Gastroesophageal sphincter (tissue), 4 donors: ENCODE measurements at places on chromosomes 6 and 20. TPM values are rescaled to one million over a fixed set of nuclear protein-coding genes. Genes with fewer than 3 reads are reported as not detected.

- H3K4me1 ChIP-seq, result no peaks in the 10 kb centered on the region
- no peak for ATAC-seq
- H3K36me3 ChIP-seq, result no peaks in the 10 kb centered on the region
Measured at GRCh38 chr6:39428816-39429215, 106.3 kb upstream of the KCNK16 start.

GRCh38 chr6:92196325-92196724, 1223.0 kb downstream of the EPHA7 start:
- no peak for ATAC-seq
- H3K4me3 ChIP-seq, result no peak overlapping the region
- H3K27me3 ChIP-seq, result no peaks in the 10 kb centered on the region
- H3K27ac ChIP-seq, result no peak overlapping the region
- no peaks in the 10 kb centered on the region for H3K36me3 ChIP-seq
- H3K4me1 ChIP-seq, result no peaks in the 10 kb centered on the region

The CDH26 gene
- total RNA-seq, result 0.93 TPM

- peaks cover 22% of the 10 kb centered on the region for H3K36me3 ChIP-seq
- H3K27me3 ChIP-seq, result no peaks in the 10 kb centered on the region
- peak overlapping the region; percentile 85 for H3K4me3 ChIP-seq
- peaks cover 20% of the 10 kb centered on the region for H3K4me1 ChIP-seq
Measured at GRCh38 chr6:169701311-169701953, 397 bp downstream of the WDR27 start.

DNA sequence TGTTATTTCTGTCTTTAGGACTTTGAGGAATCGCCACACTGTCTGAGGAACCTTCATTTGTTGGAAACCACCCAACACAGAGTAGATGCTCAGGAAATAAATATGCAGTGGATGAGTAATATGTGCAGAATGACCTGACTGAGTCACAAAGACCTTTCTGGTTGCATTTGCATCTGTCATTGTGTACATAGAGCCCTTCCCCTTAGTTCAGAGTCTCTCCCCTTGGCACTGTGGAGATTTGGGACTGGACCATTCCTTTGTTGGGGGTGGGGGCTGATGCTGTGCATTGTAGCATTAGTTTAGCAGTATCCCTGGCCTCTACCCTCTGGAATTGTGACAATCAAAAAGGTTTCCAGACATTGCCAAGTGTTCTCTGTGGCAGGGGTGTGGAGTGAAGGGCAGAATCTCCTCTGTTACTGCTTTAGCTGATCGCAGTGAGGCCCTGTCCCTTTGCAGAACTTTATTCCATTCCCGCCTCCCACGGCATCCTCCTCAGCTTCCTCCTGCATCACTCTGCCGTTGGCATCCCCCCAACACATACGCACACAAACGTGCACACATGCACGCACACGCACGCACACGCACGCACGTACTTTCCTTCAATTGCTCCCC, 64.5 kb downstream of the EYA2 start:
- no peaks in the 10 kb centered on the region for H3K36me3 ChIP-seq
- H3K27ac ChIP-seq, result no peak overlapping the region
- peaks cover 35% of the 10 kb centered on the region for H3K27me3 ChIP-seq
- no peak overlapping the region for H3K4me3 ChIP-seq
- no peaks in the 10 kb centered on the region for H3K4me1 ChIP-seq
- ATAC-seq, result no peak

DNA sequence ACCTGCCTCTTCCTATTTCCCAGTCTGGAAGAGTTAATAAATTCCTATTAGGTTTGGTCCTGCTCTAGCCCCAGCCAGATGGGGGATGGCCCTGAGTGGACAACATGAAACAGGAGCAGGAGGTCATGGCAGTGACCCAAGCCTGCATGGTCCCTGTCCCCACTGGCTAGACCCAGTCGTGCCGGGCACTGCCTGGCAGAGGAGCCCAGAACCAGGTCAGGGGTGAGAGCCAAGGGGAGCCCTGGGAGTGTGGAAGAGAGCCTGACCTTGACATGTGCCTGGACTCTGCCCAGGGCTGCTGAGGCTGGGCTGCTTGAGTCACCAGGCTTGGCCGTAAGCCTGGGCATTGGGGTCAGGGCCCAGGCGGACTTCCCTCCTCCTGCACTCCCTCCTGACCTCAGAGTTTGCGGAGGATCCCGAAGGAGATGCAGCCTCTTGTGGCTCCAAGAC, 3.6 kb downstream of the AVP start:
- H3K27me3 ChIP-seq, result peaks cover 74% of the 10 kb centered on the region
- no peak overlapping the region for H3K4me3 ChIP-seq
- H3K27ac ChIP-seq, result no peak overlapping the region

DNA sequence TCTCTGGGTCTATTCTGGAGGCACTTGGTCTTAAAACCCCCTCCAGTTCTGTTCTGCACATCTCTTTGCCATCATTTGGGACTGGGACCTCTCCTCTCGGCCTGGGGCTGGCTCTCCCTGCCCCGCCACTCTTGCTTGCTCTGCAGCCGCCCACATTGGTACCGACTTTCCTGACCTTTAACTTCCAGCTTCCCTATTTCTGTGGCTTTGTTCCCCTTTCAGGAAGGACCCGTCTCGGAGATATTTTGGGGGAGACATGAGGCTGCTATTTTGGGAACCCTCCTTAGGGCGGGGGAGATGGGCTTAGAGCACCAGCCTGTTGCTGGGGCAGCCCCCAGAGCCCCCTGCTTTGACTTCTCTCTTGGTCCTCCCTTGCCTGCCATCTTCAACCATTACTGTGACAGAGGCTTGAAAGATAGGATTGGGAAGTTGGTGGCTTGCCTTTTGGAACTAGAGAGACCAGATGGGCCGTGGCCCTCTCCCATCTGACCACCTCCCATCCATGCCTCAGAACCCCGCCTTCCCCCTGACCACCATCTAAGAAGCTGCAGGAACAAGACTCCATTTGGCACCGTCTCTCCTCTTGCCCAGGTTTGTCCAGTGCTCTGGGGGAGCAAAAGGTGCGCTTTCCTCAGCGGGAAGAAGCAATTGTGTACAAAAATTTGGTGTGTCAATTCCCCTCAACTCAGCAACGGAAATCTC, 914 bp downstream of the TREM2 start:
- H3K4me1 ChIP-seq, result no peaks in the 10 kb centered on the region
- ATAC-seq, result no peak
- H3K4me3 ChIP-seq, result no peak overlapping the region
- H3K27me3 ChIP-seq, result peaks cover 35% of the 10 kb centered on the region
- no peak overlapping the region for H3K27ac ChIP-seq

- ATAC-seq, result peak; percentile 44
- peaks cover 14% of the 10 kb centered on the region for H3K4me1 ChIP-seq
- H3K27me3 ChIP-seq, result no peaks in the 10 kb centered on the region
- no peak overlapping the region for H3K4me3 ChIP-seq
- no peak overlapping the region for H3K27ac ChIP-seq
- no peaks in the 10 kb centered on the region for H3K36me3 ChIP-seq
Measured at GRCh38 chr6:11277275-11278206, 45.1 kb upstream of the NEDD9 start.

The SLC35D3 gene
- total RNA-seq, result not detected

DNA sequence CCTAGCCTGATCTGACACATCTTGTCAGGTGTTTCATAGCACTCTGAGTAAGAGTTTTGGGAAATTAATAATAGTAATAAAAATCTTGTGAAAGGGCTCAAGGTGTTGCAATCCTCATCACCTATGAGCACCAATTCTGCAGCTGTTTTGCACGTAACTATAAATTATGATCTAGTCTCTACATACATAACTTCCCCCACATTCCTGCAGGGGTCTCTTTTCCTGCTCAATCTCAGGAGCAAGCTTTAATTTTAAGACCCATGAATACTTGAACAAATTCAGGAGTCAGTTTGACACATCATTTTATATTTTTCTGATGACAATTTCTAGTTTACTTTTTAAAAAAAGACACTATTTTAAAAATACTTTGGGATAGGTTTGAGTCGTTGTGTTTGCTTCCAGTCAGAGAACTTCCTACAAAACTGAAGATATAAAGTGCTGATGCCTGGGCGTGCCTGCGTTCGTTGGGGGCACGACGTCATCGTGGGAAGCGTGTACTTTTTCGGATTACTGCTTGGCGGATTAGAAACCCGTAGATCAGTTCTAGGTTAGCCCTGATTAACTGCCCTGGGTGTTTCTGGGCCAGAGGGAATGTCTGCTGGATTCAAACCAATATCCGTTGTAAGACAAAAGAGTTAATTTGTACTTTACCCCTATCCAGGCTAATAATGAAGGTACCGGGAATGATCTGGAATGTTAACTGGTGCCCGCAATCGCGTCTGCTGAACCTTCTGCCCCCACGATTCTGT, 1.0 kb upstream of the E2F3 start:
- peak overlapping the region; percentile 87 for H3K4me3 ChIP-seq
- no peak for ATAC-seq
- no peaks in the 10 kb centered on the region for H3K27me3 ChIP-seq
- no peaks in the 10 kb centered on the region for H3K36me3 ChIP-seq
- H3K27ac ChIP-seq, result peak overlapping the region; percentile 73
- H3K4me1 ChIP-seq, result peaks cover 19% of the 10 kb centered on the region

GRCh38 chr6:231779-232178, 60.5 kb upstream of the DUSP22 start:
- H3K27ac ChIP-seq, result no peak overlapping the region
- no peak for ATAC-seq
- H3K4me1 ChIP-seq, result no peaks in the 10 kb centered on the region
- no peak overlapping the region for H3K4me3 ChIP-seq

DNA sequence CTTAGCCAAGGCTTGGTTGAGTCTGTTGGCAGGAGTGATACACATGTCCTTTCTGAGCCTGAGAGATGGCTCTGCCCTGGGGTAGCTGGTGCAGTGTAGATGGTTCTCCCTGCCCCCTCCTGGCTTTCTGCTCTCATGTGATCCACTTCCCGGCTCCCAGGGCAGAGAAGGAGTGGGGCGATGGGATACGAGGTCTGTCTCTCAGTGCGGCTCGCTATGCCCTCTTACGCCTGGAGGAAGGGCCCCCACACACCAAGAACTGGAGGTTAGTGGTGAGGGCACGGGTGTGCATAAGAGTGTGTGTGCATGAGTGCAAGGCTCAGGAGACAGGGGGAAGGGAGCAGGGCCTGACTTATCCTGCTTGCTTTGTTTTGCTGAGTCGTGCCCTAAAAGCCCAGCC, 18.8 kb downstream of the SLC12A5 start:
- no peak overlapping the region for H3K4me3 ChIP-seq
- no peak for ATAC-seq
- H3K36me3 ChIP-seq, result no peaks in the 10 kb centered on the region
- H3K4me1 ChIP-seq, result no peaks in the 10 kb centered on the region
- H3K27me3 ChIP-seq, result peaks cover 88% of the 10 kb centered on the region

DNA sequence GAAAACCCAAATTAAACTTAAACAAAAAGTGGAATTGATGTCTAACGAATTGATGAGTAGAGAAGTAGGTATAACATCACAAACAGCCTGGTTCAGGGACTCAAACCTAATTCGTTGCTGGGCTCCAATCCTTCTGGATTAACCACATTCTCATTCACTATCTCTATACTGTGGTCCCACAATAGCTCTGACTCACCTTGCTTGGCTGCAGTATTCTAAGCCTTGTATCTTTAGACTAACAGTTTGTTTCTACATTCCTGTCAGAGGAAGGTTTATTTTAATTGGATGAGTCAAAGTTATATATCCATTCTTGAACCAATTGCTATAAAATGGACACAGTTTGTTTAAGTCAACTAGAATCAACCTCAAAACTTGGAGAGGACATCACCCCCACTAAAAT, 530.5 kb upstream of the PTCHD4 start:
- no peak for ATAC-seq
- H3K27ac ChIP-seq, result no peak overlapping the region
- no peaks in the 10 kb centered on the region for H3K4me1 ChIP-seq
- H3K36me3 ChIP-seq, result no peaks in the 10 kb centered on the region
- H3K4me3 ChIP-seq, result no peak overlapping the region
- no peaks in the 10 kb centered on the region for H3K27me3 ChIP-seq

GRCh38 chr20:43821795-43822194, 92.9 kb upstream of the TOX2 start:
- no peaks in the 10 kb centered on the region for H3K36me3 ChIP-seq
- H3K4me3 ChIP-seq, result no peak overlapping the region
- H3K4me1 ChIP-seq, result no peaks in the 10 kb centered on the region
- no peak overlapping the region for H3K27ac ChIP-seq
- H3K27me3 ChIP-seq, result no peaks in the 10 kb centered on the region

DNA sequence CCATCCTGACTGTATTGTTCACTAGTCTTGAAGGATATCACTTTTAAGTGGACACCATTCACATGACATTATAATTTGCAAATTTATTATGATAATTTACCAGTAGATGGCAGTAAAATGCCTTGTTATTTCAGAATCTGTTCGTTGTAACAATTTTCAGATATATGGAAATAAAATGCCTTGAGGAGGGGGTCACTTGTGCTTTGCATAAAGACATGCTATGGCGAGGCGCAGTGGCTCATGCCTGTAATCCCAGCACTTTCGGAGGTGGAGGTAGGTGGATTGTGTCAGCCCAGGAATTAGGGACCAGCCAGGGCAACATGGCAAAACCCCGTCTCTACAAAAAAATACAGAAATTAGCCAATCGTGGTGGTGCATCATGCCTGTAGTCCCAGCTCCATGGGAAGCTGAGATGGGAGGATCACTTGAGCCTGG, 9.0 kb upstream of the NCOA6 start:
- H3K27me3 ChIP-seq, result no peaks in the 10 kb centered on the region
- ATAC-seq, result no peak
- H3K27ac ChIP-seq, result no peak overlapping the region
- H3K4me1 ChIP-seq, result no peaks in the 10 kb centered on the region

DNA sequence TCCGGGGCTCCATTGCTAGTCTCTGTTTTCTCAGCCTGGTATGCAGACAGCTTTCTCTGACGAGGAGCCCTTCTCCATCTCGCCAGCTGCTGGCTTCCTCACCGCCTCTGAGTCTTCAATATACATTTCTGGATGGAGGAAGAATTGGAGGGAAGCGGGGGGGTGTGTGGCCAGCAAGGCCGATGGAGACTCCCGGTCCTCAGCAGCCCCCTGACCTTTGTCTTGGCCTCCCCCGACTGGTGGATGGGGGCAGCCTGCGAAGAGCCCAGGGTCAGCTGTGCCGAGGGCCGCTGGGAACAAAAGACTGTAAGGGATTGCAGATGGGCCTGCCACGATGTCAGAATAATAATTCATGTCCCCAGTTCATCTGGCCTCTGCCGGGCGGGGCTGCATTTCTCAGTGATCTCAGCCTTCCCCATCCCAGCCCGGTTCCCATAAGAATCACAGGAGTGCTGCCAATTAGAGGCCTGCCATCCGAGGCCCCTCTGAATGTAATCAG, 54.3 kb upstream of the STX16 start:
- peaks cover 70% of the 10 kb centered on the region for H3K4me1 ChIP-seq
- peak overlapping the region; percentile 95 for H3K27ac ChIP-seq
- no peak overlapping the region for H3K4me3 ChIP-seq
- H3K27me3 ChIP-seq, result no peaks in the 10 kb centered on the region
- H3K36me3 ChIP-seq, result no peaks in the 10 kb centered on the region
- ATAC-seq, result peak; percentile 27

The ULBP1 gene
- total RNA-seq, result not detected

- H3K4me1 ChIP-seq, result no peaks in the 10 kb centered on the region
- H3K4me3 ChIP-seq, result no peak overlapping the region
- ATAC-seq, result no peak
- no peaks in the 10 kb centered on the region for H3K27me3 ChIP-seq
Measured at GRCh38 chr6:137740091-137740755, 126.8 kb upstream of the TNFAIP3 start.
